ENCODE measurements at places on chromosomes 1 and 21.

DNA sequence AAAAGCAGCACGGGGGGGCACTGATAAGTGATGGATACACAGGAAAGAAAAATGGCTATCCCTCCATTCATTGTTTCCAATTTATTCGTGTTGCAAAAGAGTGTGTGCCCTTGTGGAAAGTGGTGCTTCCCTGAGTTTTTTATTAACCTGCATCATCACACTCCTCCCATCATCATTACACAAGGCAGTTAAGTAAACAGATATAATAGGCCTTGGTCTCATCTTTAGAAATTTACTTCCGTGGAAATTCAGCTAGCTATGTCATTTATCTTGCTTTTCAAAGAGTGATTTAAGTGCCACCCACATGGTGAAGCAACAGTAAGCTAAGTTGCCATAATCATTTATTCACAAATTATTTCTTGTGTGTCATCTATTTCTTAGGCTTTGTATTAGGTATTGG lies 473.3 kb downstream of the NEGR1 start:
- no peak for DNase-seq

DNA sequence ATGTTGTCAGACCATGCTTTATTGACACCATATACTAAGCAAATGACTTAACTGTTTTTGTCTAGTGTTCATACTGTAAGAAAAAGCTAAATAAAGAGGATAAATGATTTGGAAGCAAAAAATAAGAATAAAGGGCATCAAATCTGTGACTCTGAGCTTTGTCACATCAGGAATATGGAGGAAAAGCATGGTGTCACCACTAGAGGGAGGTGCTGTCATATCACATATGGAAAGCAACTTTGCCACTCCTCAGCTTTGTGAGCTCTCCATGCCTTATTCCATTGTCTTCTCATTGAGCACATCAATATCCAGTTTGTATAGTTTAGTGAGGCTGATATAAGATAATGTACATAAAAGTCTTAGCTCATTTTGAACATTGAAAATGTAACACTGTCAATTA lies 20.8 kb upstream of the GBP1 start:
- no peak for DNase-seq

GRCh38 chr1:178625695-178626094 lies 99.3 kb upstream of the RALGPS2 start:
- no peak for DNase-seq

DNA sequence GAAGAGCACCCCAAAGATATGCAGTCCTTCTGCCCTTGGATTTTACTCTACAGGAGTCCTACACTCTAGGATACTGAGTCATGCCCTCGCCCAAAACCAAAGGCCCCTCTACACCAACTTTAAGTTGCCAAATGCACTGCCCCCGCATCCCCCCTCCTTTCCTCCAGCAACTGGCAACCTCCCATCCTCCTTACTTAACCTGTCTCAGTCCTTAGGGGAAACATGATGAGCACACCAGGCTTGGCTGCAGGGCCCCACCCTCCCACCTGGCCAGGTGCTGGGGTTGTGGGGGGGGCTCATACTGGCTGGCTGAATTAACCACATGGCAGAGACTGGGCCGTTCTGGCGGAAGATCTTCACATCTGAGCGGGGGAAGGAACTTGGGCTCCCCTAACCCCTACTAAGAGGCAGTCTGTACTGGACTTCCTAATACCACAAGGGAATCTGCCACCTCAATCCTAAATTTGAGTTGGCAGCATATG lies 1.2 kb downstream of the HDGF start:
- DNase-seq, result no peak

DNA sequence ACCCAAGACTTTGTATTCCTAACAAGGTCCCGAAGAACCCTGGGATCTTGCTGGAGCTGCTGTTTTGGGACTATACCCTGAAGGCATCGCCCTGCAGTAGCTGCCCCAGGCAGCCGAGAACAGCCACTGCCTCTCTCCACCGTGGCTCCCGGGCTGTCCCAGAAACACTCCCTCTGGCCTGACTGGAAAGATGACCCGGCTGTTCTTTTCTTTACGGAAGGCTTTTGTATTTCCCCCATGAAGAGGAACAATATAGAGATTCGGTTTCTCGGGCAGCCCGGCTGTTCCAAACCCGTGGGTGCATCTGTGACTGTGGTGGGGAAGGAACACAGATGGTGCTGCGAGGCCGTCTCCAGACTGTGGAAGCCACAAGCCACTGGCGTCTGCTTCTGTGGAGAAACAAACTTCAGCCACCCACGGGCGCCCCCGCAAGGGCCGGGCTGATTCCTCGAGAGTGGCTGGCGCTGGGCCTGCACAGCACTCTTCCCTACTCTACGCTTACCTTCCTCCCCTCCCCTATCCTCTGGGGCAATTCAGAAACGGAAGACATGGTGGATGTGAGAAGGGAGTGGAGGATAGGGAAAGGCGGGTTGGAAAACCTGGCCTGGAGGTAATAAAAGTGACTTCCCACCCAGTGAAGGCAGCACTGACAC lies 33.7 kb upstream of the VASH2 start:
- DNase-seq, result peak; percentile 69

GRCh38 chr1:196558411-196558810 lies 49.8 kb downstream of the KCNT2 start:
- DNase-seq, result no peak

GRCh38 chr1:151455966-151456365 lies 3.3 kb downstream of the POGZ start:
- no peak for DNase-seq

DNA sequence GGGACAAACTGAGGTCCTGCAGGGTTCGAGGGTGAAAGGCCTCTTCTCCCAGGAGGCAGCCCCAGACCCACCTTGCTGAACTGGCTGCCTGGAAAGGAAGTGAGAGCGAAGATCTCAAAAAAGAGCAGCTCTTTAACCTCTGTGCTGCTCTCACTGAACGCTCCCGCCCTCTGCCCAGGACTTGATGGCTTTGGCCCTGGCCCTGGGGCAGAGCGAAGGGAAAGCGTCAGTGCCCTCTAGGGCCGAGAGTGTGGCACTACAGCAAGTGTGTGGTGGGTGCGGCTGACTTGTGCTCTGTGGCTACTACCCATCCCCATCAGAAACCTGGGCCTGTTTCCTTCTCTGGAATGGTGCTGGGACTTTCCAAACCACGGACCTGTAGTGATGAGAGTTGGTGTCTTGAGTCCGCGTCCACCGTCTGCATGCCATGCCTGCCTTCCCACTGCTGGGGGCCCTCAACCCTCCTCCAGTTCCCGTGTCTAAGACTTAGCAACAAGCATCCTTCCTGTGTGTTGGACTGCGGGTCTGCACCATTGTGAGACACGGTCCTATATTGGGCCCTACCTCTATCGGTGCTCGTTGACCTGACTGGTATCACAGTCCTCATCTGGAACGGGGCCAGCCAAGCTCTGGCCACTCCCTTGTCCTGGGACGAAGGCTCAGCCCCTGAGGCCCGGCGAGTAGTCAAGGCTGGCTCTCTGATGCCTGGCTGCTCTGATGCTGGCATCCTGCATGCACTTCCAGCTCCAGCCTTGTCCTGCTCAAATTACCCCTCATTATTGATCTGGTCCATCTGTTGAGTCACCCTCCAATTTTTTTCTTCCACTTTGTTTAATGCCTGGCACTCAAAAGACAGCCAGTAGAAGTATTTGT lies 180.3 kb downstream of the DISC1 start:
- DNase-seq, result peak; percentile 53

- DNase-seq, result no peak
Observed at GRCh38 chr1:57638239-57638638, 214.4 kb upstream of the DAB1 start.

GRCh38 chr1:147502760-147503159 lies 38.5 kb upstream of the BCL9 start:
- no peak for DNase-seq

DNA sequence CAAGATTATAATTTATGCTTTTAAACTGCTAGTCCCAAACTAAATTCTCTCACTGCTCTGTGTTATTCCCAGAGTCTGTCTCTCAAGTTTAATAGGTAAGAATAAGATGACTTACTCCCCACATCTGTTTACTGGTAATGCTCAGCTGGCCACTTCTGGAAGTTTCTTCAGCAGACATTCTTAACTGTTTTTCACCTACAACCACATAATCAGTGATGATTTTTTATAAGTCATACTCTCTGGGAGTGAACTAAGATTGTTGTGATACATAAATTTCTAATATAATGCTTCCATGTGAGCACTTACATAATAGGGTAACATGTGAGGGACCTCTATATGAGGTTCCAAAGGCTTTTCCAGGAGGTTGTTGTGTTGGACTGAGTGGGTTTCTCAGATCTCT lies 8.7 kb downstream of the SLAMF7 start:
- DNase-seq, result no peak

DNA sequence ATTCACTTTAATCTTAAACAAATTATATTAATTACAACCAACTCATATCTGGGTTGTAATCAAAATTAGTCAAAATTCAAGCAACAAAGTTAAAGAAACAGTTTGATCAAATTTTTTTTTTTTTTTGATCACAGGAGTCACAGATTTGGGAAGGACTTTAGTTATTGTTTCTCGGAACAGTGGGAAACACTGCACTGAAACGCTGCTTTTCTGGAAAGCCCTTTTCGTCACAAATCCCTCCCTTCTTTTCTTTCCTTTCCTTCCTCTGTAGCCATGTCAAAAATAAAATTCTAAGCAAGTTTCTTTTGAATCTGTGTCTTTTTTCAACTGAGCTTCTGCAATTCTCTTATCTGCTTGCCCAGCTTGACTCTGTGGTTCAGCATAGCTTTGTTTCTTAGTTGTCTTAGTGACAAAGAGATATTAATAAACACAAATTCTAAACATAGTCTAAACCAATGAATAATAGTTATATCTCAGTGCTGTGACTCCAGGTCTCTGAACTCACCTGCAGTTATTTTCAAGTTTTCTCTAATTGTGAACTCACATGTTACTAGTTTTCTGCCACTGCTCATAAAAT lies 53.8 kb downstream of the PTGS2 start:
- no peak for DNase-seq

DNA sequence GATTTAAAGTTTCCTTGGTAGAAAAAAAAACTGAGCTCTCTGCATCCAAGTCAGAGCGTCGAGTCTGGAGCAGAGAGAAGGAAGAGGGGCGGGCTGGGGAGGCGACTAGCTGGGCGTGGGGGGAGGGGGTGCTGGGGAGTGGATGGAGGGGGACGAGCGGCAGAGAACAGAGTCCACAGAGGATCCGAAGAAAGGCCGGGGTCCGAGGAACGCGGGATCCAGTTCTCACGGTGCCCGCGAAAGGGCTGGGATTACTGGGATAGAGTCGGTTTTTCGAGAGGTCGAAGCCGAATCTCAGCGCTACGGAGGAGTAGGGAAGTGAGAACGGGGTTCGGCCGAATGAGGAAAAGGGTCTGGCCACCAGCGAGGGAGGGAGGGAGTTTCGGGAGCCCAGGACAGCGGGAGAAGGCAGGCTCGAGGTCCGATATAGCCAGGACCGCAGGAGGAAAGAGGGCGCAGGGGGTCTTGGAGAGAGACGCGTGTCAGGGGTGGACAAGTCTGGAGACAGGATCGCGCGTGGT lies 665 bp downstream of the DAB1 start:
- DNase-seq, result peak; percentile 70

DNA sequence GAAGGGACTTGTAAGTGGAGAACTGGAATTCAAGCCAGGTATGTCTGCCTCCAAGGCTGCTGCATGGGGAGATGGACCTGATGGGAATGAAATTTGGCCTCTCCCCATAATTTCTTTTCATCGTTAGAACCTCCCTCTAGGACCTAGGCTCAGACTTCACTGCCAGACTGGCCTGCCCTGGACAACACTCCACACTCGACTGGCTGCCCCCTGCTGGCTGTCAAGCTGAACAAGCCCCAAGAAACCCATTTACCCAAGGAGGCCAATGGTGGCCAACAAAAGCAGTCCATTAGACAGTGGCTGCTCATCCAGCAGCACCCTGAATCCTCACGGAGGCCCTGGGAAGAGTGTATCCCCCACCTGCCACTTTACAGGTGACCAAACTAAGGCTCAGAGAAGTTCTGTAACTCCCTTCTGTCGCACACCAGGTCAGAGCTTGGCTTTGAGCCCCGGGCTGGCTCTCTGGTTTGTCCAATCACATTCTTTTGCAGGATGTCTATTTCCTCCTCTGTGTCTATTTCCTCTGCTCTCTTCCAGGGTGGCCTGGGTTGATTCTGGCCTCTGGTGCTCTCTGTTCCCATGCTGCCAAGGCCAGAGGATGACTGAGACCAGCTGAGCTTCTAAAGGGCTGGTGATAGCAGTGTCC lies 3.8 kb downstream of the RNF186 start:
- peak; percentile 75 for DNase-seq

- DNase-seq, result peak; percentile 57
Observed at GRCh38 chr1:177913762-177914540, 55.9 kb downstream of the SEC16B start.

GRCh38 chr1:156814571-156815260 lies 1.9 kb downstream of the SH2D2A start:
- DNase-seq, result no peak

DNA sequence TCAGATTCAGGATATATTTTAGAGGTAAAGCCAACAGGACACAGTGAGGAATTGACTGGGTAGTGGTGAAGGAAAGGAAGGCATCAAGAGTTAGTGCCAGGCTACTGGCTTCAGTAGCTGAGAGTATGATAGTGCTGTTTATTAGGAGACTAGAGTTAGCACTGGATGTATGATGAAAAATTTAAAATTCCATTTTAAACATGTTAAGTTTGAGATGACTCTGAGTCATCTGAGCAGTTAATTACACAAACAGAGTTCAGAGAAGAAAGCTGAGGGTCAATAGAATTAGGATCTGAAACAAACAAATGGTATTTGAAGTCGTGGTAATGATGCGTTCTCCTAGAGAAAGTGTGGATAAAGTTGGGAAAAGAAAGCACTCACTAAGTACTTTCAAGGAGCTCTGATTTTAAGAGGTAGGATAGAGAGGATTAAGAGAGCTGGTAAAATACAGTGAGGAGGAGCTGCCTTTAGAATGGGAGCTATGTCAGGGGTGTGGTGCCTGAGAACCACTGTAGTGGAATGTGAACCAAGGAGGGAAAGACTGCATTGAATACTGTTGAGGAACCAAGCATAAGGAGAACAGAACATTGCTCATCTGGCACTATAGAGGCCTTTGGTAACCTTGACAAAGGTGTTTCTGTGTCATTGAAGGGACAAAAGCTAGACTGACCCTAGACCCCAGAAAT lies 21.7 kb upstream of the SHCBP1L start:
- DNase-seq, result no peak

GRCh38 chr1:101697072-101697471 lies 299.7 kb downstream of the OLFM3 start:
- DNase-seq, result no peak

GRCh38 chr1:214882616-214883015 lies 199.9 kb upstream of the KCNK2 start:
- no peak for DNase-seq

- peak; percentile 80 for DNase-seq
Observed at GRCh38 chr1:176949033-176949662, 215.4 kb downstream of the ASTN1 start.

- no peak for DNase-seq
Observed at GRCh38 chr1:19360016-19360415, 47.9 kb downstream of the SLC66A1 start.

GRCh38 chr1:210647406-210648333 lies 319.0 kb downstream of the HHAT start:
- DNase-seq, result no peak

- no peak for DNase-seq
Observed at GRCh38 chr1:165055581-165055980, 300.9 kb downstream of the LMX1A start.

Data from H1 (cell line).